ENCODE measurements at places on chromosomes 3 and 15. TPM values are rescaled to one million over a fixed set of nuclear protein-coding genes. Genes with fewer than 3 reads are reported as not detected.

Gene CERS3
- 0.62 TPM for total RNA-seq

Gene GOLGA8O
- total RNA-seq: 5.0 TPM

Gene CAPN3
- total RNA-seq: 5.5 TPM

Gene SCG5
- 2.5 TPM for total RNA-seq

Gene TTLL13
- total RNA-seq: 0.87 TPM

Gene STRIT1
- not detected for total RNA-seq

Gene RBP2
- total RNA-seq: not detected

Gene CHRFAM7A
- total RNA-seq: not detected

Gene CSPG4
- not detected for total RNA-seq

Gene TGM5
- not detected for total RNA-seq

Gene SHC4
- total RNA-seq: 0.30 TPM

- DNase-seq: peak; percentile 47
These were observed 62.9 kb downstream of the FNDC3B start for GRCh38 chr3:172102123-172102882.

DNA sequence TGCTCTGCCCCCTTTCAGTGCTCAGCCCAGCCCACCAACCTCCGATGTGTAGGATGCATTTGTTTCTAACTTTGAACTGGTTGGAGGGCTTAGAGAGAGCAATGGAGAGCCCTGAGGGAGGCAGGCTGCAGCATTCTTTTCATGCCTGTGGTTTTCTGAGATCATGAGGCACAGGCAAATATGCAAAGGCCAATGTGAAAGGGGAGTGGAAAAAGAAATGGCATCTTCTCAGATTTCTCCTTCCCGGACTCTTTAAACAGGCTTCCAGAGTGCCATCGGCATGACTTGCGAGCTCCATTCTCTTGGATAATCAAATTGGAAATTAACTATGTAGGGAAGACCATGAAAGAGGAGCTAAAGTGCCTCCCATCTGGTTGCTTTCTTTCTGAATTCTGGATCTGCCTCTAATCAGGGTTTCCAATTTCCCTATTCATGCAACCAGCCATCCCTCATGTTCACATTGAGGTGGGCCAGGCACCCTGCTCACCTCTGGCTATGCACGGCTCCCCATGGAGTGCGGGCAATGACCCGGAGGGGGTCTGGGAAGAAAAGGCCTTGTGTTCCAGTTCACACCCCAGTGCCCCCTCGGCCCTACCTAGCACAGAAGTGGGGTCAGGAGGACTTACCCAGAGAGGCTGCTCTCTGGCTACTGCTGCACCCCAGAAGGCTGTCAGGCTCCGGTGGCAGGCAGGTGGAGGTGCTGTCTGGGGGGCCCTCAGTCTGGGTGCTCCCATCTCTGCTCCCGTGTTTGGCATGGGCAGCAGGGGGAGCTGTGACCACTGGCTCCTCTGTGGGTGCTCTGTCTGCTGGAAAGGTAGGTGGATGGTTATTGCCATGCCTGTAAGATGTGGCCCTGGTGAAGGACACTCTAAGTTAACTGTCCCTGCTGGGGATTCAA, 16.1 kb downstream of the AMOTL2 start:
- no peak for DNase-seq

DNA sequence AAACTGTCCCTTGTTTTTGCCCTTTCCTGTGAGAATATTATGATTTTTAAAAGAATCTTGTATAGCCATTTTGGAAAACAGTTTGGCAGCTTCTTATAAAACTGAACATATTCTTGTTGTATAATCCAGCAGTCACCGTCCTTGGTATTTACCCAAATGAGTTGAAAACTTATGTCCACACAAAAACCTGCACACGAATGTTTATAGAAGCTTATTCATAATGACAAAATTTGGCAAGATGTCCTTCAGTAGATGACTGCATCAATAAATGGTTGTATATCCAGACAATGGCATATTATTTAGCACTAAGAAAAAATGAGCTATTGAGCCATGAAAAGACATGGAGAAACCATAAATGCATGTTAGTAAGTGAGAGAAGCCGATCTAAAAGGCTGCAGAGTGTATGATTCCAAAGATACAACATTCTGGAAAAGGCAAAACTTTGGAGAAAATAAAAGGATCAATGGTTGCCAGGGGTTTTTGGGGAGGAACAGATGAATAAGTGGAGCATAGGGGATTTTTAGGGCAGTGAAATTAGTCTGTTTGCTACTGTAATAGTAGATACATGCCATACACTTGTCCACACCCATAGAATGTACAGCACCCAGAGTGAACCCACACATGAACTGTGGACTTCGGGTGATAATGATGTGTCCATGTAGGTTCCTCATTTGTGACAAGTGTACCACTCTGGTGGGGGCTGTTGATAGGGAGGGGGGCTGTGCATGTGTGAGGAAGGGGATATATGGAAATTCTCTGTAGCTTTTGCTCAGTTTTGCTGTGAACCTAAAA, 31.7 kb downstream of the LIMD1 start:
- DNase-seq: no peak

DNA sequence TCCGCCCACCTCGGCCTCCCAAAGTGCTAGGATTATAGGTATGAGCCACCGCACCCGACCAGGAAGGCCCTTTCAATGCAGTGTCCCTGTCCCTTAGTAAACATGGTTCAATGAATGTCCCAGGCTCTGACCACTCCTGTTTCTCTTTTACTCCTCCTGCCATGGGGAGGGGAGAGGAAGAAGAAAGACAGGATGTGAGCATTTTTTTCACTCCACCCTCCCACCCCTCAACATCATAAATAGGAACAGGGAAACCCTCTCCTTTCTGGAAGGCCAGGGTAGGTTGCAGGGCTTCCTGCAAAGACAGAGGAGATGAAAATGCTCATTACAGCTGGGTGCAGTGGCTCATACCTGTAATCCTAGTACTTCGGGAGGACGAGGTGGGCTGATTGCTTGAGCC, 7.5 kb upstream of the TATDN2 start:
- DNase-seq: no peak

GRCh38 chr3:28745916-28746617, 397.4 kb upstream of the AZI2 start:
- DNase-seq: no peak

- DNase-seq: no peak
These were observed 515.3 kb upstream of the CFAP20DC start for GRCh38 chr3:59565125-59565524.

GRCh38 chr3:15427182-15427880, at the start of the genes EAF1 and METTL6:
Gene EAF1 (plus strand): TSS chr3:15427598. CDS start chr3:15427780, 182 bp downstream.
Gene METTL6 (minus strand): TSS chr3:15427544. CDS start chr3:15426511, 1,033 bp downstream.
- peak; percentile 90 for DNase-seq

GRCh38 chr3:110731148-110731547, 340.5 kb upstream of the NECTIN3 start:
- DNase-seq: no peak

DNA sequence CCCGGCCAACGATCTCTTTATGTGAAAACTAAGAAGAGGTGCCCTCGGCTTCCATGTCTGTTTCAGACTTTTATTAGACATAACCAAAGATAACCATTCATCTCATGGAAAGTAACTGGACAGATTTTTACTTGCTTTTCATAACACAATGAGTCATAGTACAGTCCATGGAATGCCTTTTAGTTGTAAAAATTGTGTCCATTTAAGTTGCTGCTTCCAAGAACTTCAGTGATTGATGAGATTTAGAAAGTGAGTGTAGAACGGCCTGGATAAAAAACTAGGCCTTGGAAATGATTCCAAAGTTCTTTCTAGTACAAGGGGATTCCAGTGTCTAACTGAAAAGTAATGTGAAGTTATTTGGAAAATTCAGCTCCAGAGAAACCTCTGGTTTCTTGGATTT, 10.8 kb downstream of the EIF2AK4 start:
- DNase-seq: no peak

- no peak for DNase-seq
These were observed 6.7 kb downstream of the KBTBD13 start for GRCh38 chr15:65083262-65083701.

GRCh38 chr3:126101521-126101982, 17.6 kb upstream of the SLC41A3 start:
- no peak for DNase-seq

GRCh38 chr3:128515967-128516366, 23.0 kb upstream of the GATA2 start:
- no peak for DNase-seq

GRCh38 chr3:53328746-53329145, 18.6 kb downstream of the DCP1A start:
- DNase-seq: no peak

GRCh38 chr3:34346656-34347055, 548.2 kb downstream of the PDCD6IP start:
- DNase-seq: no peak

GRCh38 chr3:110378481-110378880, 693.1 kb upstream of the NECTIN3 start:
- DNase-seq: no peak

GRCh38 chr15:64519897-64520296, 59.5 kb downstream of the ZNF609 start:
- DNase-seq: no peak

DNA sequence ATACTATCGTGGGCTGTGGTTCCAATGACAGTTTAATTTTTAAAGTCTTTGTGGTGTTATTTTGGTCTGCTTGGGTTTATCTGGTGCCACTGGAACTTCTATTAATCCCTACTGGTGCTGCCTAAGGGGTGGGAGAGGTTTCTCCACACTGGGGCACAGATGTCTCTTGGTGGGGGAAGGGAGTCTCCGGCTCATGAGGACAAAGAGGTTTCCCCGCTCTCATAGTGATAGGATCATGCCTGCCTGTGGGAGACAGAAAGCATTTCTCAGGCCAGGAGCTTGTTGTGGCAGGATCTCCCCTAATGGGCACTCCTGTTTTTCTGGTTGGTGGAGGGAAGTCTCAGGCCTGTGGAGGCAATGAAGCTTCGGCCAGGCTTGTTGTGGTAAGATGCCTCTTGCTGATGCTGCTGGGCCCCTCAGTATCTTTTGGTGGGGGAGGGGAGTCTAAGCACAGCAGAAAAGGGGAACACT, 84.3 kb upstream of the THRB start:
- DNase-seq: no peak

DNA sequence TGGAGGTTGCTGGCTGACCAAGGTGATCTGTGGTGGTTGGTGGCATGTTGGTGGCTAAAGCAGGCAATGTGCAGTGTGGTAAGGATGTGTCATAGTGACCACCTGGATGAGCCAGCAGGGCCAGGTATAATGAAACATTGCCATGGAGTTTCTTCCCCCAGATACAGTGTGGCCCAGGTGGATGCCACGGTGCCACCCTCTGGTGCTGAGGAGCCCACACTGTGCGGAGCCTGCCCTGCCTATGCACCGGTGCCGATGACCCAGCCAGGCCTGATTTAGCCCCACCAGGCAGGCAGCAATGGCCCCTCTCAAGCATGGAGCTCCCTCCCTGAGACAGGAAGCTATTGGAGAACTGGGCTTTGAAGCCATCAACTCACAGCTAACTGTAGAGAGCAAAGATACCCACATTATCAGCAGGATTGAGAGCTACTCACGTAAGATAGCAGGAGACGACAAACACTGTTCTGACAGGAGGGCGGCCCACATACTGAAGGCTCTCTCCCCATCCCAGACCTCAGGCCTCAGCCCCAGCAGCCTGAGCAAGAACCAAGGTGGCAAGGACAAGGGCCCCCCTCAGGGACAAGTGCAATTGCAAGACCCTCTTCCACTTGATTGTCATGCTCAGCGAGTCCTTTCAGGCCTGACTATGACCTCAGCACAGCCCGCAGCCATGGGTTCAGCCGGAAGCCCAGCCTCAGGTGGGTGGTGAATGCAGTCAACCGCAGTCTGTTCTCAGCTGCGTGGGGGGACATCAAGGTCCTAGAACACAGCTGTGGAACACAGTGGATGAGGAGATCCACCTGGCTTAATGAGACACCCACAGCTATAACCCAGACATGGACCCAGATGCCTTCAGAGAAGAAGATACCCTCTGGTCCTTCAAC, 82.8 kb upstream of the CDV3 start:
- peak; percentile 45 for DNase-seq

- DNase-seq: no peak
These were observed 145.8 kb downstream of the CBLB start for GRCh38 chr3:105722943-105723556.

DNA sequence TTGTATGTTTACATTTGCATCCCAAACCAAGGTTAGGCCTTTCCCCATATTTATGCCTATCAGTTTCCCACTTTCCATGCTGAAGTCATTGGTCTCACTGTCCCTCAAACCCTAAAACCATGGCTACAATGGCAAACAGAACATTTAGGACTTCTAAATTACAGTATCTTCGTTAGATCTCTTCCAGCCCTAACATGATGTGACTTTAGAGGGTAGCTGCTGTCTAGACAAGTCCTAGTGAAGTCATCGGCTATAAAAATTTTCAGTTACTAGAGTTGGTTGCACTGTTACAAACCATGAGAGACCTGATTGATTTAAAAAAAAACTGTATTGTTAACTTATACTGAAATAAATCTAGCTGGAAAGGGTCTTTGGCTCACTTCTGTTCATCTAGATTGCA, 54.6 kb downstream of the TM4SF4 start:
- no peak for DNase-seq

- no peak for DNase-seq
These were observed 123.8 kb downstream of the SV2B start for GRCh38 chr15:91223863-91224262.

DNA sequence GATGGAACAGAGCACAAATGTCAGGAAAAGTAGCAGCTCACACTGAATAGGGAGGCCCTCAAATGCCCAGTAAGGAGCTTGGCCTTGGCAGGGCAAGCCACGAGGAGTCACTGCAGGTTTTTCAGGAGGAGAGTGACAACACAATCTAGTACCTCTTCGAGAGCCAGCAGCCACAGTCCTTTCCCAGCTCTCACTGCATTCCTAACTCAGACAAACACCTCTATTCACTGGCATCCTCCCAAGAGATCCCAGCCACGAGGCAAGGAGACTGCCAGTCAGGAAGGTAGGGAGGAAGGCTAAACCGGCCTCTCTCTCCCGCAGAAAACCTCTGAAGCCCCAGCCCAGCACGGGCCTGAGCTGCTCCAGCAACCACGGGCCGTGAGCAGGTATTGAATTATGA, 146.0 kb upstream of the SMAD3 start:
- no peak for DNase-seq

GRCh38 chr3:149934524-149934923, 36.2 kb downstream of the PFN2 start:
- no peak for DNase-seq

DNA sequence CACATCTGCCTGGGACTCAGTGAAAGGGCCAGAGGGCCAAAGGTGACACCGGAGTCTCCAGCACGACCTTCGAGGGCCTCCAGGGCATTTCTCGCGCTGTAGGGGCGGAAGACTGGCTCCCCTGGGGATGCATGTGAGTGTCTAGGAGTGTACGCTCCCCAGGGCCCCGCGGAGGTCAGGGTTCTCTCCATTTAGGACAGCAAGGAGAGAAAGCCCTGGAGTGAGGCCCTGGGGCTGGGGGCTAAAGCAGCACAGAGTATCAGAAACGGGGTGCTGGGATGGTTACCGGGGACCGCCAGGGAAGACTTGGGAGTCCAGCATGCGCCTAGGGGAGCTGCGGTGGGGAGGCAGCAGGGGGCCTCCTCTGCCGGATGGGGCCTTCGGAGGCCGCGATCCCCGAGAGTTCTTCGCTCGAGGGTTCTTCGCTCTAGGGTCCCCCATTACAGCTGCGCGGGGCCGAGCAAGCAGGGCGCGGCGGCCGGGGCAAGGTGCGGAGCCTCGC, 595 bp upstream of the APBA2 start:
- no peak for DNase-seq

Data from activated CD4-positive, alpha-beta T cell treated with anti-CD3 and anti-CD28 coated beads, Interleukin-2, amount 10 ng/mL, durations not matched to agents 7 days and 5 days (primary cell).